MG63 (cell line): ENCODE measurements at places on chromosomes 3 and 15. TPM values are rescaled to one million over a fixed set of nuclear protein-coding genes. Genes with fewer than 3 reads are reported as not detected.
A peak's percentile ranks its signal among the peaks of the same experiment; 100 is the strongest.

The ANKRD63 gene
- not detected in 2 replicates for total RNA-seq

The DNASE1L3 gene
- not detected in 2 replicates for total RNA-seq

The DCLK3 gene
- total RNA-seq, result not detected in 2 replicates

The POLQ gene
- total RNA-seq, result 4.2 and 7.4 TPM in 2 replicates

The SCAANT1 gene
- not detected in 2 replicates for total RNA-seq

The CAV3 gene
- not detected in 2 replicates for total RNA-seq

The AHSG gene
- not detected in 2 replicates for total RNA-seq

The TMEM62 gene
- 12.2 and 12.8 TPM in 2 replicates for total RNA-seq

The CCR1 gene
- not detected in 2 replicates for total RNA-seq

The SCN5A gene
- not detected in 2 replicates for total RNA-seq

The PSMD6 gene
- 66.0 and 93.7 TPM in 2 replicates for total RNA-seq

The TIMP4 gene
- 0.10 TPM in 1 of 2 replicates, not detected in the other for total RNA-seq

The ANO10 gene
- total RNA-seq, result 15.0 and 16.6 TPM in 2 replicates

The NUDT16 gene
- 14.3 and 18.2 TPM in 2 replicates for total RNA-seq

The SSUH2 gene
- not detected in 2 replicates for total RNA-seq

The SPINK8 gene
- not detected in 2 replicates for total RNA-seq

The GOLGA8G gene
- not detected in 2 replicates for total RNA-seq

The FAM3D gene
- total RNA-seq, result not detected in 2 replicates

The ADCY5 gene
- not detected in 2 replicates for total RNA-seq

The TLNRD1 gene
- total RNA-seq, result 8.4 and 13.9 TPM in 2 replicates

DNA sequence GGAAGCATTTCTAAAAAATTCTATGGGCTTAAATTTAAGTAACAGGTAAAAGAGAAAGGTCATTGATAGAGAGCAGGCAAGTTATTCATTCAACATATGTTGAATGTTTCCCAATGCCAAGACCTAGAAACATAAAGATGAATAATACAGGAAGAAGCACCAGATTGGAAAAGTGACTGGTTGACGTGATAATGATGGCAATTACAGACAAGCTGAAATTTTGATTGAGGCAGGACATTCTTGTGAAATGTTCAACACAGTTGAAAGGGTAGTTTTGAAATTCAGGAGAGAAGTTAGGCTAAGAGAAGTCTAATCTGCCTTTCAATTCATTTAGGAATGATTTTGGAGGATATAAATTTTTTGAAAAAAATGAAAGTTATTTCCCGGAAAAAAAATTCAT is 536.3 kb upstream of the NAALADL2 start:
- no peak for DNase-seq

DNA sequence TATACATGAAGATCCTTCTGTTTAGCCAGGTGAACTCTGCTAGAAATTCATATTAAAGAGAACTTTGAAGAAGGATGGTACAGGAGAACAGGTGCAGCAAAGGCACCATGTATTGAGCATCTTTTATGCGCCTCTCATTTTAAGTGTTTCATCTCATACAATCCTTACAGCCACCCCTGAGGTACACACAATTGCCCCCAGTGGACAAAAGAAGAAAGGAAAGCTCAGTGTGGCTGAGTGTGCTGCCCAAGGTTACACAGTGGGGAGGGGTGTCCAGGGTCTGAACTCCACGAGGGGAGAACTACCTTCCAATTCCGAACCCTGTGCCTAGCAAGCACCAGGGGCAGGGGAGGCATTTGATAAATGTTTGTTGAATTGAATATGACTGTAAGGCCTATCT is 98.6 kb downstream of the MECOM start:
- DNase-seq, result no peak

- no peak for DNase-seq
These were observed 8.9 kb upstream of the SUCNR1 start for GRCh38 chr3:151864423-151865101.

DNA sequence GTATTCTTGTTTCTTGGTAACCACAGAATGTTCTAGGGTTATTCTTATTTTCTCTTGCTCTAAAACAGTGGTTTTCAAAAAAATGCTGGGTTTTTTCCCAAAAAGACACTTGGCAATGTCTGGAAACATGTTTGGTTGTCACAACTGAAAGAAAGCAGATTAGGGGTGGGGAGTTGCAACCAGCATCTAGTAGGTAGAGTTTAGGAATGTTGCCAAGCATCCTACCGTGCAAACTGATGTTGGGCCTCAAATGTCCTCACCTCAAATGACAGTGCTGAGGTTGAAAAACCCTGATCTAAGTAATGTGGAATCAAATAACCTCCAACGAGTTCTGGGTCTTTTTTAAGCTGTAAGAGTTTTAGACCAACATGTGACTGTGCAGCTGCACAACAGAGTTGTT is 270.5 kb upstream of the STT3B start:
- DNase-seq, result no peak

- DNase-seq, result no peak
These were observed 36.9 kb downstream of the PCSK6 start for GRCh38 chr15:101452572-101452971.

DNA sequence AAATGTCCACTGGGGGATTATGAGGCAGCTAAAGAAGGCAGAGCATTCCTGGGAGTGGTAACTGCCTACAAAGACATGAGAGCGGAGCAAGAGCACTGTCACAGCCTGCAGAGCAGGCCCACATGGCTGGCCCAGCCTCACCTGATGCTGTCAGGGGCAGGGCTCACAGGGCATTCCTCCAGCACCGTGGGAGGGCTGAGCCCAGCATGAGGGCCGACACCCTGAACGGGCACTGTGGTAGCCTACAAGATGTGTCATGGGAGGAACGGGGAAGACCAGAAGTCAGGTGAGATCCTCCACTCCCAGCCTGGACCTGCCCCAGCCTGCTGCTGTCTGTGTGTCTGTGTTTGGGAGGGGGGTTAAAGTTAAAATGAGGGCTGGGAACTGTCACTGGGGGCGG is 30.1 kb downstream of the CCDC12 start:
- DNase-seq, result no peak

GRCh38 chr3:187368251-187369088 is at the start of gene RTP4:
Gene RTP4 (plus strand): TSS chr3:187368385. CDS start chr3:187368442, 57 bp downstream.
- DNase-seq, result no peak

DNA sequence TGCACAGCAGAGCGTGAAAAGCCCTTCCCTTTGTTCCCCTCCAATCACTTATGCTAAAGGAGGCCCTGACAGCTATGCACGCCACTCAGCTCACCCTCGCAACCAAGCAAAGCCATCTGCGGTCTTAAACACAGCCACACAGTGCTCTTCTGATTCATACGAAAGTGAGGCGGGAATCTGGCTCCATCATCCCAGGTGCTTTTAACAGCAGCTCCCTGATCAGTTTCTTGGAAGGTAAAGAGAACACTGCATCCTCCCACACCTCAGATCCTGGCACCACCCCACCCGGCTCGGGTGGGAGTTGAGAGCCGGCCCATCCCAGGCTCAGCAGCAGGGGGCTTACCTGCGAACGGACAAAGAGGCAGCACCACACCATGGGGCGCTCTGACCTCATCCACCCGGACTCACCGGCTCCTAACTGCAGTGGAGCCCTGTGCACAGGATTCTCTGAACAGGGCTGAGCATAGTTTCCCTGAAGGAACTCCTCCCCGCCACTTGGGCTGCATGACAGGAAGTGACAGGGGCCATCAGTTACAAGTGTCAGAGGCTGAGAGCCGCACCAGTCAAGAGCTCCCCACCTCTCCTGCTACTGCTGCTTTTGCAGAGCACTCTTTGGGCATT is 114.3 kb upstream of the ARHGEF3 start:
- DNase-seq, result no peak

GRCh38 chr15:33022629-33023028 is 171.9 kb downstream of the FMN1 start:
- peak; percentile 75 for DNase-seq

- DNase-seq, result no peak
These were observed 1.5 kb upstream of the ISLR start for GRCh38 chr15:74171965-74172541.

DNA sequence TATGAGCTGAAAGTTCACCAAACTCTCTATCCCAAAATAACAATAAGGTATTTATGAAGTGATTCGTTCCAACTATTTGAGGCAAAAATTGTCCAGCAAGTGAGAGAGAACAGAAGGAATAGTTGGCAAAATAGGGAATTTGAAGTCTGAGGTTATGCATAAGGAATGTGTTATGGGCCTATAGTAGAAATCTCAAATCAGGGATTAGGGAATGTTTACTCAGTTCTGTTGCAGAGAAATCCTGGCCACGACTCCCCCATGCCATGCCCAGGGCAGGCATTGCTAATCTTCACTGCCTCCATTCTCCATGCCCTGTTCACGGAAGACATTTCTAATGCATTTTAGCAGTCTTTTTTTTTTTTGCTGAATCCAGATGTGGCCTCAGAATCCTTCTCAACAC is 58.6 kb downstream of the FLNB start:
- DNase-seq, result peak; percentile 84

GRCh38 chr15:96160800-96161199 is 169.7 kb upstream of the NR2F2 start:
- no peak for DNase-seq

DNA sequence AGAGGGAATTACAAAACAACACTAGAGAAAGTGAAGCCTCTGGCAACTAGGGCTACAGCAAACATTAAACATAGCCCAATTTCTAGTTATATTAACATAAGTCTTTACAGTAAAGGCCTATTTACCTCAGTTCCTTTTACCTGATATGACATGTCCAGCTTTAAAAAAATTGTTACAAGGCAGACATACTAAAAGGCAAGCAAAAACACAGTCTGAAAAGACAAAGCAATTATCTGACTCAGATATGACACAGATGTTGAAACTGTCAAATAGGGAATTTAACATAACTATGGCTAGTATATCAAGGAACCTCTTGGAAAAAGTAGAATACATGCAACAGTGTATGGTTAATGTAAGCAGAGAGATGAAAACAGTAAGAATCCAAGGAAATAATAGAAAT is 238.6 kb downstream of the RAP2B start:
- DNase-seq, result no peak

DNA sequence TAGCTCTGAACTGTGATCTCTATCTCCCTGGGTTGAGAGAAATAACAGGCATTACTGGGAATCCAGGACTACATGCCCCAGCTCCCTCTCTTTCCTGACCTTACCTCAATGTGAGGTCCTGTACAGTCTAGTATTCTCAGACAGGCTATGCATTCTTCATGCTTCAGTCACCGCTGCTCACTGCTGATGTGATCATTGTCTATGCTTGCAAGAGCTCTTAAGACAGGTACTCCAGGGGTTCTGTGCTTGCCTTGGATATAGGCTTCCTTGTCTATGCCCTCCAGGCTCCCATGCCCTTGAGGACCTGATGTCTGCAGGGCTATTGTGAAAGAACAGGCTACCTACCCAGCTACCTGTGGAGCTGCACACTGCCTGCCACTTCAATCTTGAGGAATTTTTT is 183.6 kb downstream of the MBNL1 start:
- DNase-seq, result no peak

GRCh38 chr3:15326037-15326436 is 6.3 kb downstream of the SH3BP5 start:
- no peak for DNase-seq

DNA sequence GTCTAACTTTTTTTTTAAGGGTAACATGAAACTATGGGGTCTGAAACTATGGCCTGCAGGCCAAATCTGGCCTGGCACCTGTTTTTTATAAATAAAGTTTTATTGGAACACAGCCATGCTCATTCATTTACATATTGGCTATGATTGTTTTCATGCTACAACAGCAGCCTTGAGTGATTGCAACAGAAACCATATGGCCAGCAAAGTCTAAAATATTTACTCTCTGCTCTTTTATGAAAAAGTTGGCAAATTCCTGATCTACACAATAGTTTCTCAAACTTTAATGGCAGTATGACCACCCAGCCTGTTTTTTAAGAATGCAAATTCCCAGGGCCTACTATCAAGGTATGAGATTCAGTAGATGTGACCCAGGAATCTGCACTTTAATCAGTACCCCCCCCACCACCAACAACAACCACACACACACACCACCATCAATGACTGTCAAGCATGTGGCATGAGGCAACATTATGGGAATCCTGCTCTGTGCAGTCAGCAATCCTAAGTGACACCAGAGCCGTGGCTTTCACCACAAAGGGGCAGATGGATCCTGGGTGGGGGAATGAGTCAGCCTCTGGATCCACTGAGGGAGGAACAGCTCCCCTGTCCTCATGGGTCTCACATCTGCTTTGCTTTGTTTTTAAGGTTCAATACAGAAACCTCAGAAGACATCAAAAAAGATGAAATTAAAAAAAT is 142.8 kb downstream of the NTRK3 start:
- DNase-seq, result no peak

GRCh38 chr3:14320219-14320618 is 82.2 kb upstream of the SLC6A6 start:
- DNase-seq, result no peak

- DNase-seq, result no peak
These were observed 47.8 kb upstream of the CDAN1 start for GRCh38 chr15:42784705-42785104.

DNA sequence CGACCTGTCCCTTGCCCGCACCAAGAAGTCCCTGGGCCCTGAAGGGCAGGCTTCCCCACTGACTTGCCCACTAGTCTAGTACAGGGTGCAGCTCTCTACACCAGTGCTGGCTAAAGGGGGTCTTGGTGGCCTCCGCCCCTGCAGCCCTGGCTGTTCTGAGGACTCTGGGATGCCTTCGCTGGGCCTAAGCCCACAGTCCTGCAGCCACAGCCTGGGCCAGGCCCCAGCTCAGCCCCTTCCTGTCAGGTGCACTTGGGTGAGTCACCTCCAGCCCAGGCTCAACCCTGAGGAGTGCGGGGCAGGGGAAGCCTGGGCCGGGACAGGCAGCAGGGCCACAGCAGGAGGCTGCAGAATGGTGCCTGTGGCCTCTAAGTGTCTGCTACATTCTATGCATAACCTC is 971 bp downstream of the C3orf22 start:
- peak; percentile 38 for DNase-seq

- DNase-seq, result no peak
These were observed 21.2 kb downstream of the CCR8 start for GRCh38 chr3:39350714-39351113.

DNA sequence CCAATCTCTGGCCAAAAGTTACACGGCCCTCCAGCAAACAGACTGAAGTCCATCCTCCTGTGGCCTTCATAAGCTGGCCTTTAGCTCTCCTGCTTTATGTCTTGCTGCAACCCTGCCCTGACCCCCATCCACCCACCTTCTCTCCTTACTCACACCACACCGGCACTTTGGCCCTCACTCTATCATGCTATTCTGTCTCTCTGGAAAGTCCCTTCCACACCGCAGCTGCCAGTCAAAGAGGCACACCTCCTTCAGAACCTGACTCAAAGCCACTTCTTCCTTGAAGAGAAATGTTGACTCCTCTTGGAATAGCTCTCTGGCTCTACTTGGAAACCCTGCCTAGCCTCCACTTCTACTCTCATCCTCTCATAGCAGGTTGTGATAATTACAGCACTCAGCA is 4.5 kb downstream of the GPR156 start:
- DNase-seq, result no peak

- peak; percentile 11 for DNase-seq
These were observed 651 bp downstream of the PLSCR2 start for GRCh38 chr3:146468671-146469149.
